ENCODE measurements at places on chromosomes 1 and 21.

DNA sequence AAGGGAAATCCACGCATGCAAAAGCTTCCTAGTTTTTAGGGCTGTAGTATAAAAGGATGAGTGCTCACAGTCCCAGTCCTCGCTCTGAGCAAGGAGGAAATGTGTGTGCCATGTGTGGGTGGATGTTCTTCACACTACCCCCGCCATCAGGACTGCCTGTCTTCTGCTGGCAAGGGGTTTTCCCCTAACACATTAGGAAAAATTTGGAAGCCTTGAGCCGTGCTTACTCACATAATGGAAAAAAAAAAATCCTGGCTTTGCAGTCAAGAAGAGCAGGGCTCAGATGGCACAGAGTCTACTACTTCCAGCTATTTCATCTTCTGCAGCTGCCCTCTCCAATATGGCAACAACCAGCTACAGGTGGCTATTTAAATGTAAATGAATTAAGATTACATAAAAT is 363.1 kb downstream of the PLPP3 start:
- DNase-seq: no peak

DNA sequence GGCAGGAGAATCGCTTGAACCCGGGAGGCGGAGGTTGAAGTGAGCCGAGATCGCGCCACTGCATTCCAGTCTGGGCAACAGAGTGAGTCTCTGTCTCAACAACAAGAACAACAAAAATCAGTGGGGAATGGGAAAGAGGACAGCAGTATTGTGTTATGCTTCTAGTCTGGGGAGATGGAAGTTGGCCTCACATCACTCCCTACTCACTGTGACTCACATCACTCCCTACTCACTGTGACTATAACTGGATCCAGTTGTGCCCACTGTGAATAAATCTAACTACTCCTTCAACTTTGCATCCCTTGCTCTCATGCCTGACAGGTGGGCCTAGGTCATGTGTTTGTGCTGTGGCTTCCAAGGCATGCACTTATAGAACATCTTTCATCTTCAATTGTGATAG is 285.4 kb upstream of the USP24 start:
- DNase-seq: no peak

DNA sequence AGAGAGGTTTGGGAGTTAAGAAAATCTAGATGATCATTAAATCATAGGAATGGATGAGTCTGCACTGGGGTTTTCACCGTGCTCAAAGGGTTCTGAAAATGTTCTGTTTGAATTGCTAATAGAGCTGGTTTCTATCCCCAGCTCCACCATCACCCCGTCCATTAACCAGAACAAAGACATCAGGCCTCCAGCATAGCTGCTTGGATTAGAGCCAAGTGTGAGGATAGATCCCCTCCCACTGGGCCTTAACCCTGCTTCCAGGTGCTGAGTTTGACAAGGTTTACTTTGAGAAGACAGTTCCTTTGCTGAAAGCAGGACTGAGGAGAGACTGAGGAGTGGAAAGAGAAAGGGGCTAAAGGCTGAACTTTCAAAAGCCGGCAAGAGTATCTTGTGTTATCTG is 48.3 kb downstream of the MPZL1 start:
- no peak for DNase-seq

DNA sequence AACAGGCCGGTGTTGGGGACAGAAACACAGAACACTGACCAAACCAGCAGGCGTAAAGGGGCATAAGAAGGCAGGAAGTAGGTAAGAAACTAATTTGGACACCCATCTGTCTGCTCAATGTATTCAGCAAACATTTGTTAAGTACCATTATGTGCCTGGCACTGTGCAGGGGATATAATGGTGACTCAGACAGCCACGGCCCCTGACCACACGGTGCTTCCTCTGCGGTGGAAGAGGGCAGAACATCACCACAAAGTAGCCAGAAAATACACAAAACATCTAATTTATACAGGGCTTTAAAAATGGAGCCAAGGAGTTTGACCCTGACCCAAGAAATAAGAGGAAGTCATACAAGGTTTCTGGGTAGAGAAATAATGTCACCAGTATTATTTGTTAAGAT is 12.9 kb downstream of the DNAJC11 start:
- DNase-seq: no peak

- no peak for DNase-seq
Measured at GRCh38 chr1:54705153-54705552, 10.5 kb upstream of the TTC4 start.

GRCh38 chr1:221832151-221832550 is 90.3 kb upstream of the DUSP10 start:
- no peak for DNase-seq

- DNase-seq: no peak
Measured at GRCh38 chr1:29832471-29832870, 596.1 kb downstream of the PTPRU start.

GRCh38 chr1:51526248-51526647 is 7.2 kb upstream of the EPS15 start:
- DNase-seq: no peak

All from stimulated activated CD4-positive, alpha-beta T cell treated with anti-CD3 and anti-CD28 coated beads, Interleukin-2, amount 100 ng/mL, for 48 hours (primary cell).